ENCODE measurements at places on chromosomes 2 and 18. TPM values are rescaled to one million over a fixed set of nuclear protein-coding genes. Genes with fewer than 3 reads are reported as not detected.

The MORN2 gene
- 9.7 TPM for total RNA-seq

The IL36B gene
- total RNA-seq: not detected

The DSG3 gene
- 0.07 TPM for total RNA-seq

The PARD3B gene
- total RNA-seq: 4.9 TPM

The ADD2 gene
- 170 TPM for total RNA-seq

The MAP3K19 gene
- total RNA-seq: not detected

The TET3 gene
- total RNA-seq: 21.1 TPM

DNA sequence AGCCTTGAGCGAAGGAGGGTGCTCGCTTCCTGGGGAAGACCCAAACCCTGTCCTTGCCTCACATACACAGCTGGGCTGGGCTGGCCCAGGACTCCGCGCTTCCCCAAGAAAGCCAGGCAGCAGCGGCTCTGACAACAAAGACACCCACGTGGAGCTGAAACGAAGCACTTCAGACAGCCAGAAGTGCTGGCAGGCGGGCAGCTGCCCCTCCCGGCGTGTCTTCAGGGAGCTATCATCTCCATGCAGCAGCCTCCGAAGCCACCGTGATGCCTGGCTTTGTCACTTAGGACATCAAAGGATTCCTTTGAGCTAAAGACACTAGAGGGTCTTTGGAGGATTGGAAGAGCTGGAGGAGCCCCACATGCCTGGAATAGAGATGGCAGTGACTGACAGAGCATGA, 35.2 kb downstream of the C1QL2 start:
- no peak overlapping the region for H3K27ac ChIP-seq
- no peaks in the 10 kb centered on the region for H3K27me3 ChIP-seq
- no peak for DNase-seq

DNA sequence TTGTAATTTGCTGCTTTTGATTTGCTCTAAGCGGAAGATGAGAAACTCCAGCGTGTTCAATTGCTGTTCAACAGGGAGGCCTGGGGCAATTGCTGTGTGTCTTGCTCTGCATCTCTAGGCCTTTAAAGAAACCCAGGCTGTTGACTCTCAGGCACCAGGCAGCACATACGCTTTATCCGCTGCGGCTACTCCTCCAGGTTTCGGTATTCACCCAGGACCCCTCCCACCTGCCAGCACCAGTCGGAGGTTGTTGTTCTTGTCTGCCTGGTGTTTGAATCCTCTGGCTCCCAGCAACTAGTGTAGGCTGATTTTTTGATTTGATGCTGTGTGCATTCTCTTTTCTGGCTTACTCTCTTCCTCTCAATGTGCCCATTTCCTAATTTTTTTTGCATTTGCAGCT, 383.1 kb downstream of the TSN start:
- no peaks in the 10 kb centered on the region for H3K36me3 ChIP-seq
- DNase-seq: no peak
- H3K4me1 ChIP-seq: no peaks in the 10 kb centered on the region
- no peak overlapping the region for H3K27ac ChIP-seq

GRCh38 chr2:58891828-58892377, 650.8 kb upstream of the FANCL start:
- no peak overlapping the region for H3K27ac ChIP-seq
- H3K36me3 ChIP-seq: no peaks in the 10 kb centered on the region
- no peak for DNase-seq
- no peaks in the 10 kb centered on the region for H3K4me1 ChIP-seq
- no peaks in the 10 kb centered on the region for H3K27me3 ChIP-seq
- H3K4me3 ChIP-seq: no peak overlapping the region

- H3K27me3 ChIP-seq: no peaks in the 10 kb centered on the region
- H3K4me1 ChIP-seq: no peaks in the 10 kb centered on the region
- H3K27ac ChIP-seq: no peak overlapping the region
- DNase-seq: no peak
- H3K36me3 ChIP-seq: peaks cover 34% of the 10 kb centered on the region
These were observed 111.5 kb downstream of the MTCL1 start for GRCh38 chr18:8816816-8817215.

GRCh38 chr2:128301501-128301966, 17.1 kb downstream of the HS6ST1 start:
- no peak overlapping the region for H3K4me3 ChIP-seq
- no peaks in the 10 kb centered on the region for H3K36me3 ChIP-seq
- no peaks in the 10 kb centered on the region for H3K27me3 ChIP-seq
- peaks cover 20% of the 10 kb centered on the region for H3K4me1 ChIP-seq
- no peak overlapping the region for H3K27ac ChIP-seq
- DNase-seq: no peak
